HFFc6 (cell line): ENCODE measurements at places on chromosomes 12 and 14. TPM values are rescaled to one million over a fixed set of nuclear protein-coding genes. Genes with fewer than 3 reads are reported as not detected.

The TRPV4 gene
- total RNA-seq, result 1.6 to 2.5 TPM (median 2.3 TPM) in 3 replicates

The ANO2 gene
- total RNA-seq, result 0.51 TPM in 1 of 3 replicates, not detected in the others

The MORN3 gene
- 0.25 to 0.57 TPM (median 0.46 TPM) in 3 replicates for total RNA-seq

The IAPP gene
- total RNA-seq, result not detected in 3 replicates

The EXOC5 gene
- 104 to 115 TPM (median 107 TPM) in 3 replicates for total RNA-seq

The BIN2 gene
- total RNA-seq, result not detected in 3 replicates

The MUCL1 gene
- not detected in 3 replicates for total RNA-seq

GRCh38 chr12:120019938-120020337 lies 30.9 kb downstream of the BICDL1 start:
- H3K27ac ChIP-seq, result no peak overlapping the region
- no peaks in the 10 kb centered on the region for H3K36me3 ChIP-seq
- H3K4me3 ChIP-seq, result no peak overlapping the region
- peaks cover 24% of the 10 kb centered on the region for H3K27me3 ChIP-seq
- H3K4me1 ChIP-seq, result no peaks in the 10 kb centered on the region

DNA sequence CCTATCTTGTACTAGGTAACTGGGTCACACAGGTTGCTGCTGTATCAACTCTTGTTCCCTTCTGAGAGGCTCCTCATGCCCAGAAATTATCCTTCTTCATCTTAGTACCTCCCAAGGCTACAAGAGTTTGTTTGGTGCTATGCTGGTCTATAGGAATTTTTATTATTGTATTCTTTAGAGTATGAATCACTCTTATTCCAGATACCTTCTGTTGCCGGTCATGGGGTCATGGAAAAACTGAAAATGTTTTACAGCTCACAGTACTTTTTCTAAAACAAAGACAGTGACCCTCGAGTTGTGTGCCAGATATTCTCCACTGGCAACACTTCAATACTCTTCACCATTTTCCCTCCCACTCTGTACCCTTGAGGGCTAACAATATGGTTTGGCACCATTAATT lies 1598.0 kb upstream of the TMEM132C start:
- H3K4me3 ChIP-seq, result peak overlapping the region; percentile 45; the same call in 1 of the 2 replicates
- peaks cover 32% of the 10 kb centered on the region; the same call in 1 of the 2 replicates for H3K4me1 ChIP-seq
- peak overlapping the region; percentile 91 for H3K27ac ChIP-seq
- DNase-seq, result peak; percentile 60

DNA sequence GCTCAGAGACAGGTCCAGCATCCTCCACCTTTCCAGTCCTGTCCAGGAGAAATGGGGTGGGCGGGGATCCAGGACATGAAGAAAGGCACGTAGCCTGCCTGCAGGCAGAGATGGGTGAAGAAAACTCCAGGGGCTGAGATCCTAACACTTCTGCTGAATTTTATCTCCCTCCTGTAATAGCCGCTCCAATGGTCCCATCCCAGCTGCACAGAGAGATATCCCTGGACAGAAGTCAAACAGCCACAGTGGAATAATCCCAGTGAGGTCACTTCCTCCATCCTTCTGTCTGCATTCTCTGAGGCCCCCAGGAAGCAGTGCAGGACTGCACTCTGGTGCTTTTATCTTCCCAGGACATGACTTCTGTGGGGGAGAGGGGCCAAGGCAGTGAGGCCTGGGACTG lies 26.3 kb downstream of the KRT18 start:
- H3K27me3 ChIP-seq, result peaks cover 1% of the 10 kb centered on the region; the same call in 1 of the 2 replicates
- no peak overlapping the region for H3K4me3 ChIP-seq
- peaks cover 80% of the 10 kb centered on the region for H3K4me1 ChIP-seq

- no peak overlapping the region for H3K27ac ChIP-seq
- peaks cover 28% of the 10 kb centered on the region for H3K27me3 ChIP-seq
- no peaks in the 10 kb centered on the region for H3K4me1 ChIP-seq
Measured at GRCh38 chr14:104142946-104143470, 4.6 kb downstream of the KIF26A start.

DNA sequence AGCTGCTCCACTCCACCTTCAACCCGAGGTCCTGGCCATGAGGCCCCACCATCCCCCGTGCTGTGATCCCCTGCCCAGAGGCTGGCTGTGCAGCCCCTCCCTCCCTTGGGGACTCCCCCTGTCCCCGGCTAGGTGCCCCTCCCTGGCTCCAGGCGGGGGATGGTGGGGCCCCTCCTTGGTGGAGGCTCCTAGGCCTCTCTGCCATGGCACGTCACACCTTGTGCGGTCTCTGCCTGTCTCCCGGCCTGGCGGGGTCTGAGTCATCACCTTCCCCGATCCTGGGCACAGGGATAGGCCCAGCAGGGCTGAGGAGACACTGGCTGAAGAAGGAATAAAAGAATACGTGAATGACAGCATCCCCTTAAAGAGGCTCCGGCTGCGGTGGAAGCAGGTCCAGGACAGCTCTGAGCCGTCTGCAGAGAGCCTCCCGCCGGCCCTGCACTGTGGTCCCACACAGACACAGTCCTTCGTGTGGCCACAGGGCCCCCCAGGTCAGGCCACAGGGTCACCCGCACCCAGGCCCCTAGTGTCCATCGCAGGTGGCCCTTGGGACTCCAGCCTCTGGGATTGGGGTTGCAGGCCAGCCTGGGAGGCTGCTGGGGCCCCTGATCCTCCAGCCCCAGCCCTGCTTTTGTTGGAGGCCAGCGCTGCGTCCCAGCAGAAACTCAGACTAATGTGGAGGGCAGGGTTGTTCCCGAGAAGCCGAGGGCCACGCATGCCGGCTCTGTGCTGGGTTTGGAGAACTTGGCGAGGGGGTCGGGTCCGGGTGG lies 43.6 kb downstream of the KIF26A start:
- no peaks in the 10 kb centered on the region for H3K4me1 ChIP-seq
- no peak for DNase-seq
- no peaks in the 10 kb centered on the region for H3K36me3 ChIP-seq
- peaks cover 2% of the 10 kb centered on the region for H3K27me3 ChIP-seq
- H3K27ac ChIP-seq, result no peak overlapping the region

DNA sequence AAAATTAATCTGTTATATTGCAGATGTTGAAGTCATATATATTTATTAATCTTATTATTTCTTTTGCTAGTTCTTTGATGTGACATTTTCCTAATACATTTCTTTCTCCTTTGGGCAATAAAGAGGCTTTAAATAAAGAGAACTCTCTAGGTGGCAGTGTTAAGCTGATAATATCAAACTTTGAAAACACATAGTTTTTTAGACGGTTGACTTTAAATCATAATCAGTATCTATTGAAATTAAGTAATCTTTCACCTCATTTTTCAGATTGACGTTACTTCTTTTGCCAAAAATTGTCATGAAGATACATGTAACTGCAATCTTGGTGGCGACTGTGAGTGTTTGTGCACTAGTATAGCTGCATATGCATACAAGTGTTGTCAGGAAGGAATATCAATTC lies 130.8 kb upstream of the PTPRQ start:
- no peak overlapping the region for H3K27ac ChIP-seq
- no peak overlapping the region for H3K4me3 ChIP-seq
- DNase-seq, result no peak

DNA sequence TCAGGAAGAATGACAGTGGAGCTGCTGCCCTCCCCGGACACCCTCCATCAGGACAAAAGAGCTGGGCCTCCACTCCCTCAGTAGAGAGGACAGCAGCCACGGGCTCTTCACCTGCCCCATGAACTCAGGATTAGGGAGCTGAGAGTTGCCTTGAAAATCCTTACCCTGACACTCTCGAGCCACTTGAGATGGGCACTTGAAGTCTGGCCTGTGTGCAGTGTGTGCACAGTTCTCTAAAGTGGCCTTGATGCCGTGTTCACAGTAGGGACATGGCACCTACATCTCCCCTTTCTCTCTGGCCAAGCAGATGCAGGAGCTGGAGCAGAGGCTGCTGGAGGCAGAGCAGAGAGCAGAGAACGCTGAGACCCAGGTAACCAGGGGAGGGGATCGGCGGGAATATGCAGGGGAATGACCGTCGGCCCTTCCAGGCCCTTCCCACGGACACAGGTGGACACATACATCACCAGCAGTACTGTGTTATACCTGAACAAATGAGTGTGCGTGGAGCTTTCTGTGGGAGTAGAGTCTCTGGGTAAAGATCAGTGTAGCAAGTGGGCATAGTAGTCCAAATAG lies 22.5 kb downstream of the PLEKHH1 start:
- no peak overlapping the region for H3K27ac ChIP-seq
- peaks cover 9% of the 10 kb centered on the region for H3K4me1 ChIP-seq
- H3K36me3 ChIP-seq, result no peaks in the 10 kb centered on the region
- H3K4me3 ChIP-seq, result no peak overlapping the region
- no peak for DNase-seq

- no peak overlapping the region for H3K27ac ChIP-seq
- DNase-seq, result no peak
- peaks cover 1% of the 10 kb centered on the region for H3K27me3 ChIP-seq
- no peaks in the 10 kb centered on the region for H3K4me1 ChIP-seq
Measured at GRCh38 chr12:86917121-86917520, 660.9 kb upstream of the MGAT4C start.

- H3K4me1 ChIP-seq, result no peaks in the 10 kb centered on the region
- DNase-seq, result peak; percentile 32
- no peak overlapping the region for H3K4me3 ChIP-seq
- H3K36me3 ChIP-seq, result no peaks in the 10 kb centered on the region
Measured at GRCh38 chr12:106682594-106683234, 91.8 kb upstream of the RIC8B start.
